ENCODE measurements at places on chromosomes 6 and 20. TPM values are rescaled to one million over a fixed set of nuclear protein-coding genes. Genes with fewer than 3 reads are reported as not detected.

Gene ZFP57
- total RNA-seq, result 12.7 TPM

Gene ACTL10
- 3.4 TPM for total RNA-seq

Gene CD93
- under 0.01 TPM for total RNA-seq

Gene GABRR1
- not detected for total RNA-seq

Gene NMBR
- total RNA-seq, result 0.11 TPM

Gene TRIM38
- total RNA-seq, result 3.0 TPM

Gene SS18L1
- total RNA-seq, result 11.2 TPM

Gene MAVS
- 19.0 TPM for total RNA-seq

Gene CRISP3
- total RNA-seq, result not detected

Gene MICA
- total RNA-seq, result 53.6 TPM

Gene MYLK4
- 0.04 TPM for total RNA-seq
